Fibroblast of skin of scalp (primary cell): ENCODE measurements at places on chromosomes 4 and X.

DNA sequence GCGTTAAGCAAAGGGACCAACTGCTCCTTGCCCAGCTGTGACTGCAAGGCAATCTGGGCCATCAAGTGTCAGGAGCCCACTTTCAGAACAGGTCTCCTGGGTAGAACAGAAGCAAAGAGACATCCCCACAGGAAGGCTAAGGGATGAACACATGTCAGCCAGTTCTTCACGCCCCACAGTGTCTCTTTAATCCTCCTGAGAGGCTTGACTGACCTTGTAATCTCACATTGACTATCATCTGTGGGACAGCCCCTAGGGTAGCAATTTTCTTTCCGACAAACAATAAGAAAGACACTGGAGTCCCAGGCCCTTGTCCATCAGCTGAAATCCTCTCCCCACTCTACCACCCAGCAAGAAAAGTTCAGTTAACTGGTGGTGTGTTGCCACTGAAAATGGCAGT, 1.0 kb downstream of the CHRDL1 start:
- no peak for DNase-seq

GRCh38 chrX:49264460-49264859, at the start of gene FOXP3:
TSS of gene FOXP3 (minus strand) at chrX:49264710. CDS start at chrX:49258505, 6,205 bp downstream.
- DNase-seq: no peak

DNA sequence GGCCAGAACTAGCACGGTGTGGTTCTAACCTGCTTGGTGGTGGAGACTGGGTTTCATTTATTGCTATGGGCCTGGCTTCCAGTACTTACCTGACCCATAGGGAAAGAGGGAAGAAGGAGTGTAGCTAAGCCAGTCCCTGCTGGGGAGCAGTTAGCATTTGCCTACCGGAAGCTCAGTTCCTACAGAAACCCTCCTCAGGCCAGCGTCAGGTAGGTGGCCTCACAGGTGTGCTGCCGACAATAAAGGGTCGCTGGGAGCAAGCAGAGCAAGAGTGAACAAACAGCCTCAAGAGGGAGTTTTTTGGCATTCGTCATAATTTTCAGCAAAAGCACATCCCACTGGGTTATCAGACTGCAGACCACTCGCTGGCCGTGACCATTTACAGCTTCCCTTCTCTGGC, 740.6 kb upstream of the TENM3 start:
- no peak for DNase-seq

DNA sequence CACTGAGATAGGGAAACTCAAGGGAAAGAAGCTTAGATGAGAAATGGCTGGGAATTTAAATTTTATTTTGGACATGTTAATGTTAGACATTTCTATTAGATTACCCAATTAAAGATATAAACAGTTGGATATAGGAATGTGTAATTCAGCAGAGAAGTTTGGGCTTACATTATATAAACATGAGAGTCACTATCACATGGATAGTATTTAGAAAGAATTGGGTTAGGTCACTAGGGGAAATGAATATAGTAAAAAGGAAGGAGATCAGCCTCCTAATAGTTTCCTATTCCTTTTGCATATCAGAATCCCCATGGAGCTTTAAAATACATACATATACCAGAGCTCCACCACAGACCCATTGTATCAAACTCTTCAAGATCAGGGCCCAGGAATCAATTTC, 19.6 kb upstream of the CXCL5 start:
- no peak for DNase-seq
